WTC11 (cell line): ENCODE measurements at places on chromosomes 4 and X.

- DNase-seq = peak; percentile 33
Measured at GRCh38 chr4:20252656-20253282, 1.1 kb downstream of the SLIT2 start.

DNA sequence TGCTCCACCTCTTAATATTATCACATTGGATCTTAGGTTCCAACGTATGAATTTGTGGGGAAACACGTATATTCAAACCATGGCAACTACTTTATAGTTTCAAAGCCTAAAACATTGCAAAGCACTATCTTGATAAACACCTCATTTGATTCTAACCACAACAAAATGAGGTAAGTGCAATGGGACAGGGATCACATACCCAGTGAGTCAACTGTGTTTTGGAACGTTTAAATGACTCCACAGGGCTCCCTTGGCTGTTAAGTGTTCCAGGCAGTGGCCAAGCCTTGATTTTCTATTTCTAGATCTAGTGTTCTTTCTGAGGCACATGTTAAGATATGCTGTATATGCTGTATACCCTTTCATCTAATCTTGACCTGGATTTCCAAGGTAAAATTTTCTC lies 54.5 kb upstream of the C1QTNF7 start:
- DNase-seq = no peak

DNA sequence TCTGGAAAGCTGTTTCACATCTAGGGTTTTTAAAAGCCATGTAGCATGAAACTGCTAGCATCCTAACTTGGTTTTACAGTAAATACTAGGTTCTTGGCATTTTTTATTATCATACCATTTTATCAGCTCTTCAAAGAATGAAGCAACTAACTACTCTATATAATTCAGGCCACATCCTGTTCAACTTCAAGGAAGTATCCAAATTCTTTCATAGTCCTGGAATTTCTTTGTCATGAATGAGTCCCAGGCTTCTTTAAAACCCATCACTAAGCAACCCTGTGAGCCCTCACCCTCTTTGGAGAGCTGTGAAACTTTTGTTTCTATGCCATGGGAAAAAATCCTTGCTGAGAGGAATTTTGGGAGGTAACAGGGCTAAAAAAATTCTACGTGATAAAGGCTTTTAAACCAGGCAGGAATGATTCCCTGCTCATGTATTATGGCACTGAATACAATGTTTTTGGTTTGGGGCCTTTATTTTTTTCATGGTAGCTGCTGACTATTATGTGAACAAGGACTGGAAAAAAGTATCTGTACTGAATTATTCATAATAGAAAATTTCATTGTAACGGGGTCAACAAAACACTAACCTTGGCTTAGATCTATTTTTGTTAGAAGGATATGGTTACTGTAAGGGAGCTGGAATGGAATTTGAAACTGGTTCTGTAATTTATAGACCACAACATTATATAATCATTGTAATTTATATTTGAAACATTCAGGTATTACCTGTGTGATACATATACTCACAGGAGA lies 164.9 kb downstream of the DCTD start:
- DNase-seq = no peak

- DNase-seq = no peak
Measured at GRCh38 chr4:182748283-182748682, 168.9 kb downstream of the DCTD start.
